T-helper 2 cell treated with Interferon-gamma antibody and Interleukin-4, amounts not matched to agents 5 μg/mL and 100 μg/mL, for 36 hours (primary cell): ENCODE measurements at places on chromosomes 11 and 22.

- no peak for DNase-seq
Observed at GRCh38 chr22:35555483-35555890, 14.9 kb downstream of the RASD2 start.

DNA sequence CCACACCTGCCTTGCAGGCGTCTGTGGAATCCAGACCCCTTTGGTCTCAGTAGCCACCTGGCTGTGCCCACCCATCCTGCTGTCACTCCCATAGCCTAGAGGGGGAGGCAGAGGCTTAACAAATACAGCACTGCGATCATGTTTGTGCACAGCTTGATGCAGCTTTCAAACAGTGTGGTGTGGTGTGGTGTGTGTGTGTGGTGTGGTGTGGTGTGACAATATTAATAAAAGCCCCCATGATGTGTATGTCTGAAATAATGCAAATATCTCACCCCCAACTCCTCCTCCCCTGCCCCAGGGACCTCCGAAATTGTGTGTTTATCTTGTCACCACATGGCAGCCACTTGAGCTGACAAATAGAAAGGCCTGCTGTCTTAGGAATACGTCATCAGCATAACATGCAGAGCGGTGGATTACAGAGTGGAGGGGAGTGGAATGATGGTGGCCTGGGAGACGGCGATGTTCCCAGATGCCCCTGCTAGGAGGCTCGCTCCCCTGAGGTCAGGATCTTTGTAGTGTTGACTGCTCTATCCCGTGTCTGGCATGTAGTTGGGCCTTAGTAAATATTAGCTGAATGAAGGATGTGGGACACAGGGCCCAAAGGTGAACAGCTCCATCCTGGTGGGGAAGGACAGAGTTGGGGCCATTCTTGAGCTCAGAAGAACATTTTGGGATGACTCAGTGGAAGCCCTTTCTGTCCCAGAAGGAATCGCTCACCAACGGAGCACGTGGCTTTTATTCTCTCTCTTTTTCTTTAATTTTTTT lies 2.8 kb downstream of the PDXP start:
- DNase-seq, result no peak

DNA sequence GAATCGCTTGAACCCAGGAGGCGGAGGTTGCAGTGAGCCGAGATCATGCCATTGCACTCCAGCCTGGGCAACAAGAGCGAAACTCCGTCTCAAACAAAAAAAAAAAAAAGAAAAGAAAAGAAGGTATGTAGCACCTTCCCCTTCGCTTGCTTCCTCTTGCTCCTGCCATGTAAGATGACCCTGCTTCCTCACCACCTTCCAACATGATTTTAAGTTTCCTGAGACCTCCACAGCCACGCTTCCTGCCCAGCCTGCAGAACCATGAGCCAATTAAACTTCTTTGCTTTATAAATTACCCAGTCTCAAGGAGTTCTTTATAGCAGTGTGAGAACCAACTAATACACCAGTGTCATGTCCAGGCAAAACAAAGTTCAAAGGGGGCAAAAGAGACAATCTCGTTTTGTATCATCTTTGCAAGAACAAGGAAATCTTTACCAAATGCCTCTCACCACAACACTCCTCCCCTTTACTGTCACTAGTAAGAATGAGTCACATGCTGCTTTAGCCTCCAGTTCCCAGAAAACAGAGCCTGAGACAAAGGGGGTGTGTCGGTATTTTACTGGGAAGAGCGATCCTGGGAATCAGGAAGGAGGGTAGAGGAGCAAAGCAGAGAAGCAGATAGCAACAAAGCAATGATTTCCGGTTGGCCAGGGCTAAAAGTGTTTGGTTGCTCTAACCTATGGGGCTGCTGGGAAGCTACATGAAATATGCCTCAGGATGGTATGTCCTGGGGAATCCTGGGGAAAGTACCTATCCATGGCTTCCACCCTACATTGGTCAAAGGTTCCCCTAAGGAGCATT lies 10.5 kb upstream of the MCHR1 start:
- DNase-seq, result peak; percentile 26

GRCh38 chr11:118883368-118884071 lies at the start of gene CXCR5:
Gene CXCR5, plus strand, starts transcription at chr11:118883892. Its CDS starts 50 bp downstream, at chr11:118883942.
- peak; percentile 32 for DNase-seq
